ENCODE measurements at places on chromosomes 3 and 15. TPM values are rescaled to one million over a fixed set of nuclear protein-coding genes. Genes with fewer than 3 reads are reported as not detected.

- no peak for DNase-seq
- H3K27ac ChIP-seq = no peak overlapping the region
- no peaks in the 10 kb centered on the region for H3K4me1 ChIP-seq
- no peaks in the 10 kb centered on the region for H3K36me3 ChIP-seq
Measured at GRCh38 chr3:175763948-175764347, 904.8 kb downstream of the NAALADL2 start.

The APOD gene
- total RNA-seq = not detected

The GABRG3 gene
- 0.77 TPM for total RNA-seq

The CPLX3 gene
- total RNA-seq = not detected

- peaks cover 32% of the 10 kb centered on the region for H3K4me1 ChIP-seq
- no peak overlapping the region for H3K27ac ChIP-seq
- H3K27me3 ChIP-seq = no peaks in the 10 kb centered on the region
- peaks cover 2% of the 10 kb centered on the region for H3K36me3 ChIP-seq
- no peak for DNase-seq
Measured at GRCh38 chr3:23873941-23874340, 42.8 kb downstream of the NKIRAS1 start.

The CISH gene
- 0.75 TPM for total RNA-seq

DNA sequence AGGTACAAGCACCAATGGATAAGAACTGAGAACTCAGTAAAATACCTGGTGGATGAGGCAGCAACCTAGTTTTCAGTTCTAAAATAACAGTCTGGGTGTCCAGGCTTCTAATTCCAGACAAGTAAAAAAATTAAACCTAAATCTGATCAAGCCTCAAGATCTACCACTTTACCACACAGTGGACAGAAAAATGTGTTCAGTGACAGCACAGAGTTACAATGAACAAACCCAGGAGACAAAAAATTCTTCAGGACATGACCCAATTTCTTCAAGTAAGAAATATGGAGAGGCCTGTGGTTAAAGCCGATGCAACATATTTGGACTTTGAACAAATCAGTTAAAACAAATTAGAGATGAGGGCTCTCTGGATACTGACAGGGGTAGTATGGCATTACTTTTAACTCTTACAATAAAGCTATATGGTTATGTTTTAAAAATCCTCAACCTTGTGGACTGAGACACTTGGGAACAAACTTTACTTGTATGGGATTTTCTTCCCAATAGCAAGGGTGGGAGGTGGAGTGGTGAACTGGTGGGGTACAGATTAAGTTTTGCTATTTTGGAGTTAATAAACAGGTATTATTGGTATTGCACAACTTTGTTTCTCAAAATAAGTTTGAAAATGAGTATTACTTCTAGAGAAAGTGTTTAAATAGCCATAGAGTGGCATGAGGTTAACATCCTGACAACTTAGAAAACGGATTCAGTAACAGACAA, 14.2 kb downstream of the CCNL1 start:
- no peaks in the 10 kb centered on the region for H3K4me1 ChIP-seq
- H3K27me3 ChIP-seq = no peaks in the 10 kb centered on the region
- H3K36me3 ChIP-seq = peaks cover 61% of the 10 kb centered on the region
- peak; percentile 74 for DNase-seq
- no peak overlapping the region for H3K4me3 ChIP-seq

- no peaks in the 10 kb centered on the region for H3K36me3 ChIP-seq
- H3K4me3 ChIP-seq = no peak overlapping the region
- H3K4me1 ChIP-seq = no peaks in the 10 kb centered on the region
- H3K27ac ChIP-seq = no peak overlapping the region
- DNase-seq = peak; percentile 18
- peaks cover 24% of the 10 kb centered on the region for H3K27me3 ChIP-seq
Measured at GRCh38 chr15:76139368-76140073, 79.7 kb downstream of the TMEM266 start.

DNA sequence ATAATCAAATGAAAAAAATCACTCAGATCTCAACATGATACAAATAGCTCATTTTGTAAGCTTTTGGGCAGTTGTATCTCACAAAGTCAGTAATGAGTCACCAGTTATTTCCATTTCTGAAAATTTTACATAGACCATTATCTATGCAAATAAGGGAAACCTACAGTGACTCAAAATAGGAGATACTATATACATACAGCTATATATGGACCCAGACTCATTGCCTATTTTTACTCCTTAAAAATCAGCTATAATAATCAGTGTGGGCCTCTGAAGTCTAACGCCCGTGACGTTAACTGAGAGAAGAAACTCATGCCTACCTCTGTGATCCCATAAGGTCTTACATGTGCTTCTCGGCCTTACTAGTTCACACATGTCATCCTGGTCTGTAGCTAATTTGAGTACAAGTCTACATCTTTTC, 31.6 kb downstream of the LRIG1 start:
- DNase-seq = peak; percentile 56
- peaks cover 55% of the 10 kb centered on the region for H3K4me1 ChIP-seq
- no peak overlapping the region for H3K4me3 ChIP-seq
- H3K27ac ChIP-seq = peak overlapping the region; percentile 66

GRCh38 chr15:48802257-48802656, 8.6 kb downstream of the CEP152 start:
- no peak for DNase-seq
- H3K27me3 ChIP-seq = no peaks in the 10 kb centered on the region
- H3K36me3 ChIP-seq = no peaks in the 10 kb centered on the region
- peak overlapping the region; percentile 50 for H3K27ac ChIP-seq

DNA sequence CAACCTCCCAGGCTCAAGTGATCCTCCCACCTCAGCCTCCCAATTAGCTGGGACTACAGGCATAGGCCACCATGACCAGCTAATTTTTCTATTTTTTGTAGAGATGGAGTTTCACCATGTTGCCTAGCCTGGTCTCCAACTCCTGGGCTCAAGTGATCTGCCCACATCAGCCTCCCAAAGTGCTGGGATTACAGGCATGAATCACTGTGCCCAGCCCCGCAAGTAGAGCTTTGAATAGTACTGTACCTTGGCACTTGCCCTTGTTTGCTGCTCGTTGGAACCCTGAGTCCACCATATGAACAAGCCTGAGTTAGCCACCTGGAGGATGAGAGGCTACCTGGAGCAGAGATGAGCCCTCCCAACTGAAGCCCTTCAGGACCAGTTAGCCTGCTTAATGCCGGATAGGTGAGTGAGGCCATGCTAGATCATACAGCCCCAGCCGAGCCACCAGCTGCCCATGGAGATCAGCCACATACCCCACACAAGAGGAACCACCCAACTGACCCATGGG, 267.9 kb downstream of the SHQ1 start:
- no peaks in the 10 kb centered on the region for H3K4me1 ChIP-seq
- H3K27ac ChIP-seq = no peak overlapping the region
- no peak overlapping the region for H3K4me3 ChIP-seq

The SHC4 gene
- 2.7 TPM for total RNA-seq

DNA sequence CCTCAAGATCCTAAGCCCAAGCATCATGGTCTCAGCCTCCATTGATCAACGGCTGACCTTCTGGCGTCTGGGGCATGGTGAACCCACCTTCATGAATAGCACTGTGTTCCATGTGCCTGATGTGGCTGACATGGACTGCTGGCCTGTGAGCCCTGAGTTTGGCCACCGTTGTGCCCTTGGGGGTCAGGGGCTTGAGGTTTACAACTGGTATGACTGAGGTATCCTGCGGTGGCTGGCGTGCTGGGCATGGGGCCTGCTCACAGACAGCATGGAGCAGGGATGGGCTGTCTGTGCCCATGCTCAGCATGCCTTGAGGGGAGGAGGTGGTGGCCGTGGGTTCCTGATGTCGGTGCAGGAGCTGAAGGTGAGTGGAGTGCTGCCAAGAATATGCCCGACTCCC, 3.3 kb downstream of the DALRD3 start:
- peaks cover 27% of the 10 kb centered on the region for H3K36me3 ChIP-seq
- H3K4me1 ChIP-seq = peaks cover 19% of the 10 kb centered on the region
- no peaks in the 10 kb centered on the region for H3K27me3 ChIP-seq
- H3K27ac ChIP-seq = no peak overlapping the region

DNA sequence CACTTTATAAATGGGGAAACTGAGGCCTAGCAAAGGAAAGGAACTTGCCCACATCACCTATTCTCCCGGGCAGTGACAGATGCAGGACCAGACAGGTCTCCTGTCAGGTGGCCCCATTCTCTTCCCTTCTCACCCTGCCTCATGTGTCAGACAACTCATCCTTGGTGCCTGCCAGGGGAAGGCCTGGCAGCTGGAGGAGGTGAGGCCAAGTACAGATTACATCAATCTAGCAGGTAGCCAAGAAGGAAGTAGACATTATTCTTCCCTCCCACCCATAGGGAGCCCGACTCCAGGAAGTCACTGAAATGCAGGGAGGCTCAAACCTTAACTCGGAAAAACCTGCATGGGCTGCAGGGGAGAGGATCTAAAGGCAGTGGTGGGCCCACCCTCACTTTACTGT, 39.6 kb downstream of the DAPK2 start:
- DNase-seq = no peak
- no peak overlapping the region for H3K27ac ChIP-seq
- peaks cover 3% of the 10 kb centered on the region for H3K27me3 ChIP-seq
- H3K4me1 ChIP-seq = peaks cover 20% of the 10 kb centered on the region

DNA sequence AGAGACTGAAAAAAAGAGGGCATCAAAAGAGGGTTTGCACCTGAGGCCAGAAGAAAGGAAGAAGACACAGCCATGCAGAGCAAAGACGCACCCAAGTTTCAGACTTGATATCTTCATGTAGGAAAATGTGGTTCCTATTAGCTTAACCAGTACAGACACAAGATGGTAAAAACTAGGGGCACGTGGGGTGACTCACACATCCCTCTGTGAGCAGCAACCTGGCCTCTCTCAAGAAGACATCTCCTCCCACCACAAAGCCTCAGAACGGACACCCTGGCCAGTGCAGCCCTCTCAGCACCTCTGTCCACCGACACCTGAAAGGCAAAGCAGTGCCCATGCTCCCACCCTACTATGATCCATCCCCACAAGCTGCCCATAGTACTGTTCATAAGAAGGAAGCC, 33.3 kb downstream of the GLB1 start:
- H3K27me3 ChIP-seq = no peaks in the 10 kb centered on the region
- peaks cover 4% of the 10 kb centered on the region for H3K4me1 ChIP-seq
- H3K4me3 ChIP-seq = no peak overlapping the region

GRCh38 chr3:11146773-11147660, 7.3 kb upstream of the HRH1 start:
- H3K36me3 ChIP-seq = no peaks in the 10 kb centered on the region
- no peak overlapping the region for H3K4me3 ChIP-seq
- no peaks in the 10 kb centered on the region for H3K27me3 ChIP-seq
- peaks cover 33% of the 10 kb centered on the region for H3K4me1 ChIP-seq
- H3K27ac ChIP-seq = peak overlapping the region; percentile 81
- DNase-seq = no peak

DNA sequence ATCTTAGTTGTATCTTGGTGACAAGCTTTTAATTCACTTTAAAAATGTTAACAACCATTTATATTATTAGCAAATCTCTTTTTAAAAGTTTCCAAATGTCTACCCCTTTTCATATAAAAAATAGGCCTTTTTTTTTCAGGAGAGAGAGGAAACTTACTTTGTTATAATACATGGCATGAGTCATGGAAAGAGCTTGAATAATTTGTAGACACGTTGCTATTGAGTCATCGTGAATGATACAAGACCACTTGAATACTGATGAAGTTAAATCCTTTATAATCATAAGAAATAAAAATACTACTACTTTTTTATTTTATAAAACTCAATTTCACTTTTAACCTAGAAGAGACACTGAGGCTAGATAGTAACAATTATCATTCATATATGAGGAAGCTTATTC, 70.3 kb upstream of the BBX start:
- H3K27ac ChIP-seq = peak overlapping the region; percentile 49
- H3K4me1 ChIP-seq = peaks cover 5% of the 10 kb centered on the region

The GOLGA8H gene
- total RNA-seq = 0.32 TPM

GRCh38 chr3:138888560-138888959, 53.8 kb upstream of the PIK3CB start:
- H3K4me3 ChIP-seq = no peak overlapping the region
- H3K4me1 ChIP-seq = no peaks in the 10 kb centered on the region
- no peaks in the 10 kb centered on the region for H3K36me3 ChIP-seq
- H3K27me3 ChIP-seq = no peaks in the 10 kb centered on the region
- DNase-seq = no peak

- H3K27me3 ChIP-seq = peaks cover 9% of the 10 kb centered on the region
- H3K4me3 ChIP-seq = no peak overlapping the region
- H3K4me1 ChIP-seq = no peaks in the 10 kb centered on the region
Measured at GRCh38 chr3:126582311-126582710, 23.6 kb upstream of the C3orf22 start.

The STRIT1 gene
- total RNA-seq = not detected

GRCh38 chr15:79078763-79079410, 11.7 kb downstream of the RASGRF1 start:
- DNase-seq = no peak
- no peaks in the 10 kb centered on the region for H3K4me1 ChIP-seq
- no peak overlapping the region for H3K4me3 ChIP-seq
- H3K36me3 ChIP-seq = no peaks in the 10 kb centered on the region
- H3K27ac ChIP-seq = no peak overlapping the region

The PLA2G4E gene
- total RNA-seq = not detected

- no peaks in the 10 kb centered on the region for H3K4me1 ChIP-seq
- H3K27me3 ChIP-seq = no peaks in the 10 kb centered on the region
- DNase-seq = no peak
- no peaks in the 10 kb centered on the region for H3K36me3 ChIP-seq
- H3K4me3 ChIP-seq = no peak overlapping the region
- H3K27ac ChIP-seq = no peak overlapping the region
Measured at GRCh38 chr3:116961106-116961505, 251.5 kb downstream of the TUSC7 start.

DNA sequence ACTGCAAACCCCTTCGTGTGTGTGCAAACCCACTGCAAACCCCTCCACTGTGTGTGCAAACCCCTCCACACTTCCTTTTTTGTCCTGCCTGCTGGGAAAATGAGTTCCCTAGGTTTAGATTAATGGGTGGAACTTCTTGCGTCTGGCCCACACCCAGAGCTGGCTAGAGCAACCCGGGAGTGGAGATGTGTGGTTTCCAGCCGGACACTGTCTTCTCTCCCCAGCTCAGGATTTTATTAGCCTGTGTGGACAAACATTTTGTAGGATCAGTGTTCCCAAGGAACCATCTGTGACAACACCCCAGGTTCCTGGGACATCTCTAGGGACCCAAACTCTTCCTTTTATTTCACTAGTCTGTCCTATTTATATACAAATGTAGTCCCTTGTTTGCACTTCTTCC, 9.6 kb upstream of the LRRK1 start:
- no peaks in the 10 kb centered on the region for H3K27me3 ChIP-seq
- no peak for DNase-seq
- H3K4me1 ChIP-seq = no peaks in the 10 kb centered on the region
- H3K4me3 ChIP-seq = no peak overlapping the region
- H3K36me3 ChIP-seq = no peaks in the 10 kb centered on the region

- H3K36me3 ChIP-seq = no peaks in the 10 kb centered on the region
- H3K27me3 ChIP-seq = no peaks in the 10 kb centered on the region
- no peaks in the 10 kb centered on the region for H3K4me1 ChIP-seq
Measured at GRCh38 chr15:39376371-39376909, 204.4 kb upstream of the THBS1 start.

DNA sequence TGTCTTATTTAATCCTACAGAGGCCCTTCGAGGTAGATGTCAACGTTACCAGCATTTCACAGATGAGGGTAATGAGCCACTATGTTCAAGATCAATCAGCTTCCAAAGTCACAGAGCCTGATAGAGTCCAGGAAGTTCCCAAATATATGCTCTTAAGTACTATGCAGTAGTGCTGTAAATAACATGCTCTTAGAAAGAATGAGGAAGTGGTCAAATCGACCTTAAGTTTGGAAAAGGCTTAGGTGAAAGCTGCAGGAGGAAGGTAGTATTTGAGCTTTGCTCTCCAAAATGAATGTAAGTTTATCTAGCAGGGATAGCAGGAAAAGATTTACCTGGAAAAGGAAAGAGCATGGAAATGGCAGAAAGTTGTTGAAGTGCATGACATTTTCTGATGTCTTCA, 234.0 kb downstream of the RBMS3 start:
- H3K4me3 ChIP-seq = peak overlapping the region; percentile 7
- peak overlapping the region; percentile 6 for H3K27ac ChIP-seq
- peaks cover 27% of the 10 kb centered on the region for H3K4me1 ChIP-seq
- H3K27me3 ChIP-seq = no peaks in the 10 kb centered on the region
